ENCODE measurements at places on chromosomes 1 and 21. TPM values are rescaled to one million over a fixed set of nuclear protein-coding genes. Genes with fewer than 3 reads are reported as not detected.

EDARADD gene
- total RNA-seq = 0.98 TPM

CLCA4 gene
- not detected for total RNA-seq

NT5C1A gene
- not detected for total RNA-seq

CELA3B gene
- 2.3 TPM for total RNA-seq

SPAG17 gene
- total RNA-seq = 0.22 TPM

METTL25B gene
- total RNA-seq = 48.9 TPM

KLF18 gene
- total RNA-seq = not detected

DNA sequence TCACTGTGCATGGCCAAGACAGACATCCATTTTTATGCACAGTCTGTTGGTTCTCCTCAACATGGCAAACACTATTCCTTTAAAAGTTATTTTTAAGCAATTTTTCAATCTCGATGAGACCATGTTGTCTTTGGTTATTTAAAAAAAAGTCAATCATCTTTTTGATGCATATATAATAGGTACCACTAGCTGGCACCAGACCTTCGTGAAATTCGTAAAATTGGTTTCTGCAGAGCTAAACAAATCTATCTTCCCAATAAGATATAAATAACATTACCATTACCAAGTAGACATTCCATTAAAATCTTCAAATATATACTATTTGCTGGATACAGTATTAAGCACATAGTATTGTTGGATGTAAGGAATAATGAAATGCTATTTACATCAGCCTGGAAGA is 220.0 kb upstream of the GREM2 start:
- no peaks in the 10 kb centered on the region for H3K27me3 ChIP-seq
- no peak overlapping the region for H3K27ac ChIP-seq
- H3K36me3 ChIP-seq = no peaks in the 10 kb centered on the region
- no peak overlapping the region for H3K4me3 ChIP-seq

- H3K27me3 ChIP-seq = no peaks in the 10 kb centered on the region
- H3K27ac ChIP-seq = no peak overlapping the region
- H3K4me3 ChIP-seq = no peak overlapping the region
- no peak for DNase-seq
- no peaks in the 10 kb centered on the region for H3K4me1 ChIP-seq
Measured at GRCh38 chr1:101929343-101929742, 67.4 kb downstream of the OLFM3 start.

GRCh38 chr1:46996659-46997281 is 26.7 kb upstream of the CYP4X1 start:
- no peak overlapping the region for H3K27ac ChIP-seq
- no peaks in the 10 kb centered on the region for H3K4me1 ChIP-seq
- no peaks in the 10 kb centered on the region for H3K27me3 ChIP-seq

DNA sequence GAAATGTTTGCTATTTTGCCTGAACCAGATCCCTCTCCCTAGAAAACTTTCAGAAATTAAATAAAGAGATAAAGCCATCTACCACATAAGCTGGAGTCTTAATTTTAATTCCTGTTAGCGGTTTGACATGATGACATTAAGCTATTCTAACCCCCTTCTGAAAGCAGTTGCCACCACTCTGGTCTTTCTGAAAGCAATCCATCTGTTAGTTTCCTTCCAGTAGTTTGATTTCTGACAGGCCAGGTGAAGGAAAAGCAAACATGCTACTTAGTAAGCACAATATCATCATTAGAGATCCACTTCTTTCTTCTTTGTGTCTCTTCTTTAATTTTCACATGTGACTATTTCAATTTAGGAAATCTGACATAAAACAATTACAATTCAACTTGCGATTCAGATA is 39.9 kb downstream of the RGL1 start:
- H3K27me3 ChIP-seq = no peaks in the 10 kb centered on the region
- no peaks in the 10 kb centered on the region for H3K36me3 ChIP-seq
- no peak overlapping the region for H3K4me3 ChIP-seq
- H3K27ac ChIP-seq = peak overlapping the region; percentile 29

DNA sequence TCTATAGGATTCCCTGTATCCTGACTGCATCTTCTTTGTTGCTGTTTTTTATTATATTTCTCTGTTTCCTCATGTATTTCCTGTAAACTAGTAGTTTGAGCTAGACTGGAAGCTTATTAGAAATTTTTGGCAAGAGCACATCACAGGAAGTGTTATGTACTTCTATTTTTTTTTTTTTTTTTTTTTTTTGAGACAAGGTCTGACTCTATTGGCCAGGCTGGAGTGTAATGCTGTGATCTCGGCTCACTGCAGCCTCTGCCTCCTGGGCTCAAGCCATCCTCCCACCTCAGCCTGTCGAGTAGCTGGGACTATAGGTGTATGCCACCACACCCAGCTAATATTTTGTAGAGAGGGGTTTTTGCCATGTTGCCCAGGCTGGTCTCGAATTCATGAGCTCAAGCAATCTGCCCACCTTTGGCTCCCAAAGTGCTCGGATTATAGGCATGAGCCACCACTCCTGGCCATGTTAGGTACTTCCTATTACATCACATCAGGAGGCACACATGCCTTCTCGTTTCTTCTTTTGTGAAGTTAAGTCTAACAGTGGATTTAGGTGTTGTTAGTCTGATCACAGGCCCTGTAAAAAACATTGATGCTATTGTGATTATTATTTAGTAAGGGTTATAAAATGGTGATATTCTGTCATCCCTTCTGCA is 12.5 kb downstream of the C1orf21 start:
- no peaks in the 10 kb centered on the region for H3K4me1 ChIP-seq
- H3K27me3 ChIP-seq = no peaks in the 10 kb centered on the region
- no peak overlapping the region for H3K27ac ChIP-seq
- DNase-seq = no peak
- no peak overlapping the region for H3K4me3 ChIP-seq

GRCh38 chr1:25198663-25199252 is 33.5 kb downstream of the SYF2 start:
- no peak for DNase-seq
- peaks cover 17% of the 10 kb centered on the region for H3K27me3 ChIP-seq
- no peaks in the 10 kb centered on the region for H3K36me3 ChIP-seq
- no peak overlapping the region for H3K27ac ChIP-seq
- H3K4me3 ChIP-seq = peak overlapping the region; percentile 13

- no peaks in the 10 kb centered on the region for H3K36me3 ChIP-seq
- no peak overlapping the region for H3K4me3 ChIP-seq
- H3K27ac ChIP-seq = no peak overlapping the region
- peaks cover 63% of the 10 kb centered on the region for H3K4me1 ChIP-seq
- no peaks in the 10 kb centered on the region for H3K27me3 ChIP-seq
- DNase-seq = no peak
Measured at GRCh38 chr1:226945106-226945857, 5.2 kb downstream of the COQ8A start.

GRCh38 chr21:34262469-34262845 is 101.3 kb upstream of the KCNE2 start:
- H3K27me3 ChIP-seq = no peaks in the 10 kb centered on the region
- H3K4me3 ChIP-seq = no peak overlapping the region
- H3K36me3 ChIP-seq = no peaks in the 10 kb centered on the region
- H3K4me1 ChIP-seq = no peaks in the 10 kb centered on the region
- no peak for DNase-seq
- no peak overlapping the region for H3K27ac ChIP-seq

GRCh38 chr1:213083112-213083445 is 32.0 kb downstream of the RPS6KC1 start:
- H3K27me3 ChIP-seq = no peaks in the 10 kb centered on the region
- no peak for DNase-seq
- H3K4me3 ChIP-seq = no peak overlapping the region
- no peaks in the 10 kb centered on the region for H3K4me1 ChIP-seq
- no peaks in the 10 kb centered on the region for H3K36me3 ChIP-seq

DNA sequence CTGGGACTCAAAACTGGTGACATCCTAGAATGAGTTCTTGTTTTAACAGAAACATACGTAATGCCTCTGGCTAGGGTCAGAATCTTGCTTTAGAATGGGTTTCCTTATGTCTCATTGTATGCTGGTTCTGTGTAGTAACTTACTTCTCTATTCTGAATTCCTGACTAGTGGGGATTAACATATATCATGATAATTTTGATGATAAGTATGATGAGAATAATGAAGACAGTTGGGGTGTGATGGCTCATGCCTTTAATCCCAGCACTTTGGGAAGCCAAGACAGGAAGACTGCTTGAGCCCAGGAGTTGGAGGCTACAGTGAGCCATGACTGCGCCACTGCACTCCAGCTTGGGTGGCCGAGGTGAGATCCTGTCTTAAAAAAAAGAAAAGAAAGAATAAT is 31.7 kb upstream of the CDC42BPA start:
- no peak overlapping the region for H3K27ac ChIP-seq
- DNase-seq = no peak
- no peaks in the 10 kb centered on the region for H3K36me3 ChIP-seq
- H3K27me3 ChIP-seq = no peaks in the 10 kb centered on the region
- H3K4me1 ChIP-seq = peaks cover 11% of the 10 kb centered on the region
- no peak overlapping the region for H3K4me3 ChIP-seq

- H3K27me3 ChIP-seq = peaks cover 3% of the 10 kb centered on the region
- no peaks in the 10 kb centered on the region for H3K4me1 ChIP-seq
Measured at GRCh38 chr1:202835548-202836072, 24.9 kb downstream of the PCAT6 start.

GRCh38 chr1:19476450-19477190 is 8.7 kb downstream of the CAPZB start:
- no peak for DNase-seq
- H3K27me3 ChIP-seq = no peaks in the 10 kb centered on the region

- H3K27ac ChIP-seq = peak overlapping the region; percentile 44
- H3K4me3 ChIP-seq = no peak overlapping the region
- DNase-seq = no peak
- no peaks in the 10 kb centered on the region for H3K4me1 ChIP-seq
- no peaks in the 10 kb centered on the region for H3K36me3 ChIP-seq
Measured at GRCh38 chr1:16385659-16386453, 18.8 kb downstream of the SZRD1 start.

DNA sequence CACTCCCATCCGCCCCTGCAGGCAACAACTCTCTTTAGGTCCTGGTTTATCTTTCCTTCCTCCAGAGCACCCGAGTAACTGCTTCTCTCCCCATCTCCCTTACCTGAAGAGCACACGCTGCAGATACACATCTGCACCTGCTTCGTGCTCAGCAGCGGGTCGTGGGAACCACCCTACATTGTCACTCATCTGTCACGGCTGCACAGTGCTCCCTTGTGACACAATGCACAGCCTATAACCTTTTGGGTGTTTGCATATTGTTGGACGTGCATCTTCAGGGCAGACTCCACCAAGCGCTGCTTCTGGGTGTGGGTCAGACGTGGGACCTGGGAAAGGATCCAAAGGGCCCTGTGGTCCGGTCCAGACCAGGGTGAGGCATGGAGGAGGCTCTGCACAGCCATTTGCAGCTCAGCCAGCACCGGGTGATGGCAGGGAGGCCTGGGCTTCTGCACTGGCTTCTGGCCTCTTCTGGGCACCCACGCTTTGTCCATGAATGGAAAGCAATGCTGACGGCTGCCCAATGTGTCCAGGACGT is 42.5 kb downstream of the WDR4 start:
- H3K27ac ChIP-seq = no peak overlapping the region
- H3K4me1 ChIP-seq = peaks cover 5% of the 10 kb centered on the region
- H3K27me3 ChIP-seq = no peaks in the 10 kb centered on the region
- H3K4me3 ChIP-seq = no peak overlapping the region
